ENCODE measurements at places on chromosomes 16 and 17.

DNA sequence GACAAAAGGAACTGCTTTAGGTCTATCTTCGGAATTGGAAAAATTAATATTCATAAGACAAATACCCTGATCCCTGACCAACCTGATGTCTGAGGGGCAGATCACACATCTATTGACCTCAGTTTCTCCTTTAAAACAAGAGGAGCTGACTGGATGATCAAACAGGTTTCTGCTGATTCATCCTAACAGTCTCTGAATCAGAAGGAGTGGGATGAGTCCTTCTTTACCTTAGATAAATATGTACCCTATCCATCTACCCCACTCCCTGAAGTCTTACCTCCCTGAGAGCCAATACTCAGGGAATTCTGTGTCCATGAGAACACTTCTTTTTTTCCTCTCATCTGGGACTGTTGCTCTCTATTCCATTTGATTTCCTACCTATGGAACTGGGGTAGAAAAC, 80.3 kb upstream of the CRHR1 start:
- DNase-seq: no peak

GRCh38 chr17:27612160-27612770, 18.7 kb upstream of the LGALS9 start:
- no peak for DNase-seq

GRCh38 chr16:26118575-26118974, 426.8 kb downstream of the HS3ST4 start:
- no peak for DNase-seq

GRCh38 chr17:45284176-45285140, 22.6 kb upstream of the SPATA32 start:
- no peak for DNase-seq

DNA sequence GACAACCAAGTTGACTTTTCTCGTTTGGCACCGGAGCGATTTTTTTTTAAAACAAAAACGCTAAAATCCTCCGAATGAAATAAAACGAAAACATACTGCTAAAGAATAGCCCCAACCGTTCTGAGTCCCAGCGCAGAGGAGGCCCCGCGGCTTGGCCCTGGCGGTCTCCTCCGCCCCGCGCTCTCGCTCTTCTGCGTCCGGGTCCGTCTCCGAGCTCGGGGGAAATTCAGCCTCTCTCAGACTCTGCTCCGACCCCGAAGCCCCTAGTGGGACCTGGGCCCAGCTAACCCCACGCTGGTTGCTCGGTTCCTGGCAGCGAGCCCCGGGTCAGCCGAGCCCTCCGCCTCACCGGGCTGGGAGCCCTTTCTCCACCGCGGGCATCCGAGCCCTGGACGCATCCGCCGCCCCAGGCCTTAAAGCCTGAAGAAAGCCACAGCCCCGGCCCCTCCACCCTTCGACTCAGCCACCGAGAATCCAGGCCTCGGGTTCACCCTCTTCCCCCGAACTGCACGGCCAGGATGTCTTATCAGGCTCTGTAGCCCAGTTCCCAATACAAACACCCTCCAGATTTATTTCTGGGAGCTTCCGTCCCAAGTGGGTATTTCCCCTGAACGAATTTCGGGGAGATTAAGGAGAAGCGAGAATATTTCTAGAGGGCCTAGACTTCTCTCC, 1.2 kb downstream of the TBX2 start:
- DNase-seq: no peak

DNA sequence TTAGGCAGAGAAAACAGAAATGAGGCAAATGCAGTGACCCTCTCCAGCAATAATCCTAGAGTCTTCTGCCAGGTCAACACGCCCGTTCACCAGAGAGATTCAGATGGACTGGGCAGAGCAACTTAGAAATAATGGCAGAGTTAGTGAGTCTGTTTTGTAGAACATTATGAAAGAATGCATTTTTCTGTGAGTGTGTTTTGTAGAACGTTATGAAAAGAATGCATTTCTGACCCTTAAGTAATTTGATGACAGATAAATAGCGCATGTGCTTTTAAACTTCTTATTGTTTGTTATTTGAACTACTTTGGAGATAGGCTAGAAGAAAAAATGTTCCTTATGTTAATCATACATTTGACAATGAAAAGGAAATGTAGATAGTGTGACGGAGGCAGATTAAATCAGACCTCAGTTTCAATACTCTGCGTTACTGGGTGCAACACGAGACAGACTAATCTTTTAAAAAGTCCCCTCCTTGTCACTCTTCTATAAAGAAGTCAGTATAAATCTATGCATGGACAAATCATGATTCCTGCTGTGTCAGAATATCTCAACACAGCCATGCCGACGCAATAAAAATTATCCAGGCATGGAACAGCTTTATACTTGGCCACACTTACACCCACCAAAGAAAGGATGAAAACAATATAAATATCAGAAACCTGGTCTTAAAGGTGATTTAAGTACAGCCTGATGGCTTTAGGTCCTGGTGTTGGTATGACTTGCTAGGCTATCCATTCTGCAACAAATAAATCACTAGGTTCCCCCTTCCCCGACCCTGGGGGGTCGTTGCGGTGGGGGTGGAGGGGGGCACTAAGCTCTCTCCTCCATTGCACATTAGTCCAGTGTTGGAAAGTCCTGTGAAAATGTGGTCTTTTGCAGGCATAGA, 47.8 kb downstream of the MARCHF10 start:
- DNase-seq: no peak

- DNase-seq: no peak
Observed at GRCh38 chr17:9991351-9991750, 86.3 kb upstream of the RCVRN start.

- DNase-seq: peak; percentile 36
Observed at GRCh38 chr17:81902023-81902652, at the start of gene NPB. Gene NPB, plus strand, starts transcription at chr17:81902238. Its CDS starts 40 bp downstream, at chr17:81902278.

DNA sequence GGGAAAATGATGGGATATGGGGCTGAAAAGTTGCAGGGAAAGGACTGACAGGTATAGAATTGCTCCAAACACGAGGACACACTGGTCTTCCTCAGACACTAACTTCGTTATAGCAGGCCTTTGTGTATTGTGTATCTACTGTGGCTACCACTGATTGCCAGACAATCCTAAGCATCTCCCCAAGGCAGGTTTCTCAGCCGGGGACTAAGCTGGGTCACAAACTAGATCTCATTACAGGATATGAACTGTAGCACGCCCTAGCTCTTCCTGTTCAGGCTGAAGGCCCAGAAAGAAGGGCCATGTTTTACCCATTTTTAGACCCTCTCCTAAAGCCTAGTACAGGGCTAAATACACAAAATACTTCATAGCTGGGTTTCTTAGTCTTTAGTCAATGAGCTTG, 5.1 kb upstream of the RANGRF start:
- no peak for DNase-seq

DNA sequence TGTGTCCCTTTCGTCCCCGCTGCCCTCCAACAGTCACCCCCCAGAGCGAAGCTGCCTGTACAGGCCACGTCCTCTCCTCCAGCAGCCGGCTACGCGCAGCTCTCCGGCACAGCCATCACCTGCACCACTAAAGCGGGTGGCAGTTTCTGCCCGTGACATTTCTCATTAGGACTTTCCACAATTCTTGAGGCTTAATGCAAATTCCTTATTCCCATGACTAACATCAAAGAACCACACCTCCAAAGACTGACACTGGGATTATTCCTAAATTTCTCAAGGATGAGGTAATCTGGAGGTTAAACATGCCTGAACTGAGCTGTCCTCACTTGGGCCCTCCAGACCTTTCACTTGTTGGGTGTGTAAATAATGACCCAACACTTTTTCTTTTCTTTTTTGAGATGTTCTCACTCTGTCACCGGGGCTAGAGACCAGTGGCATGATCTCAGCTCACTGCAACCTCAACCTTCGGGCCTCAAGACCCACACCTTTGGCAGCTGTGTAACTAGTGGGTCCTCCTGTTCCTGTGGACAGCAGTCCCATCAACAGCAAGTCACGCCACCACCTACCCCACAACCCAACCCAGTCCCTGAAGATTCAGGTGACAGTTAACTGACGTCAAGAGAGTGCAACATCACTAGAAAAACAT, 11.7 kb downstream of the ANKRD11 start:
- no peak for DNase-seq

- DNase-seq: no peak
Observed at GRCh38 chr17:48478224-48479013, 48.4 kb upstream of the SKAP1 start.

DNA sequence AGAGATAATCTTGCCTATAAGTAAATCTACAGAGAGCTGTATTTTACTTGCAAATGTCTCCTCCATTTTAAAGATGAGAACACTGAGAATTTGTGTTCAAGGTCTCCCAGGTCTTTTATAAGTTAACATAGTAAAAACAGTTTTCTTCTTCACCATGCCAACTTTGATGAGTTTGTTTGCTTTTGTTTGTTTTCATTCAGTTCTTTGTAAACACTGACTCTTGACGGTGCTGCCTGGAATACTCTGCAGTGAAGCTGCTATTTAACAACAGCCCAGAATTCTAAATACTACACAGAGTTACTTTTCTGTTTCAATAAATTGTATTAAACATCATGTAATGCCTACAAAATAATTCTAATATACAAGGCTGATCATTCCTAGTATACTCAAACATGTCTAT, 41.4 kb upstream of the PITPNM3 start:
- no peak for DNase-seq

DNA sequence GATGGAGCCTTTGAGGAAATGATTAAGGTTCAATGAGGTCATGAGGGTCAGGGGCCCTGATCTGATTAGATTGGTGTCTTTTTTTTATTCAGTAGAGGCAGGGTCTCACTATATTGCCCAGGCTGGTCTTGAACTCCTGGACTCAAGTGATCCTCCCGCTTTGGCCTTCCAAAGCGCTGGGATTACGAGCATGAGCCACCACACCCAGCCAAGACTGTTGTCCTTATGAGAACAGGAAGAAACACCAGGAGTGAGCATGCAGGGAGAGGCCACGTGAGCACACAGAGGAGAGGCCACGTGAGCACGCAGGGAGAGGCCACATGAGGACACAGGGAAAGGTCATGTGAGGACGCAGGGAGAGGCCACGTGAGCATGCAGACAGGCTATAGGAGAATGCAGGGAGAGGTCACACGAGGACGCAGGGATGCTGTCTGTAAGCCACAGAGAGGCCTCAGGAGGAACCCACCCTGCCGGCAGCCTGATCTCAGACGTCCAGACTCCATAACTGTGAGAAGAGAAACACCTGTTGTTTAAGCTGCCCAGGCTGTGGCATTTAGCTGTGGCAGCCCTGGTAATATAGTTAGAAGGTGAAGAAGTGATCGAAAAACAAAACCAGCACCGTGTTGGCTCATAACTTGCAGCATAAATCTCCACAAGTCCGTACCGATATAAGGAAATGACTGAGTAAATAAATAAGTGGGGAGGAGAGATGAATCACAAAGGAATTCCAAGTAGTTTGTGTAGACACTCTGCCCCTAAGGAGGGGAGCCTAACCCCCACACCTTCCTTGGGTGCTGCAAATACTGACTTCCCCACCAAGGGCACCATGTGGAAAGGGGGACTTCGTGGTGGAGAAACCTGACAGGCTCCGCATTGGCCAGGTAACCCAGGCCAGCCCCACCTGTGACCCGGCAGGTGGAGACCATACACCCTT, 14.6 kb upstream of the CSNK1D start:
- peak; percentile 79 for DNase-seq

DNA sequence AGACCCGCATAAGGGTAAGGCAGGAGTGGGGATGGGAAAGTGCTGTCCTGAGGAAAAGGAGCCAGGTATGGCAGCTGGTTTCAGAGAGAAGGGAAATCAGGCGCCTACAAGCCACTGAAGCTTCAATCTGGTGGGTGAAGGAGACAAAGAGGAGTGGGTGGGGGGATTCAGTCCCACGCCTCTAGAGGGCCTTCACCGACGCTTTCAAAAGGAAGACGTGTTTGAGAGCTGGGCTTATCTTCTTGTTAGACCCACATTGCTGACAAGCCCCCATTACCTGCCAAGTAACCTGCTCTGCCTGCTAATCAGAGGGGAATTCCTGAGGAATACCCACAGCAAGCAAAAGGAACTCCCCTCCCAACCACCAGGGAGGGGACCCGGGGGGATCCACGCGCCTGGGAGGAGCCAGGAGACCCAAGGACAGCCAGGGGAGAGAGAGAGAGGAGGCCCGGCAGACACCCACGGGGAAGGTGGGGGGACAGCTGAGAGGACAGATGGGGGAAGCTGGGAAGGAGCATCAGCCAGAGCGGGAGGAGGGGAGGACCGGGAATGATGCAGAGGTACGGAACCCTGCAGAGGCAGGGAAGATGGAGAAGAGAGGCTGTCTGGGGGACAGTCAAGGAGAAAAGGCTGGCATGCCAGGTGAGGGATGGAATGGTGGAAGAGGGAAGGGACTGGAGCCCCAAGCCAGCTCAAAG, 1.0 kb downstream of the MTMR4 start:
- no peak for DNase-seq

- DNase-seq: peak; percentile 83
Observed at GRCh38 chr16:67163164-67163998, 1.2 kb upstream of the HSF4 start.

DNA sequence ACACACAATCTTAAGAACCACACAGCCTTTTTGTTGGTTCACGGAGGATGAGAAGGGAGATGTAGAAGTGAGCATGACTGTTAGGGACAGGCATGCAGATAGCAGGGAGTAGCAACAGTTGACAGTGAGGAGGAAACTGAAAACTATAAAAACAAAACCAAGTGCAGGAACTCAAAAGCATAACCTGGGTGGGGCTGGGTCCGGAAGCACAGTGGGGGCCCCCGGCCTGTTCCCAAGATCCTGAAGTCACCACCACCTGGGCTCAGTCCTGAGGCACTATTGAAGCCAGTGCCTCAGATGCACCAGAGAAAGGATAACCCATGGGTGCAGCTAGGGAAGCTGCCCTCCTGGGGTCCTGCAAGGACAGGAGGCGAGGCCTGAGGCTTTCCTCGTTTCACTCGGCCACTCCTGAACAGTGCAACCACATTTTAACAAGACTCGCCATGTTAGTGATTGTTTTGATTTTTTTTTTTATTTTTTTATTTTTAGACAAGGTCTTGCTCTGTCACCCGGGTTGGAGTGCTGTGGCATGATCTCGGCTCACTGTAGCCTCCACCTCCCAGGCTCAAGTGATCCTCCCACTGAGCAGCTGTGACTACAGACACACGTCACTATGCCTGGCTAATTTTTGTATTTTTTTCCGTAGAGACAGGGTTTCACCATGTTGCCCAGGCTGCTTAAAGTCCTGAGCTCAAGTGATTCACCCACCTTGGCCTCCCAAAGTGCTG, 27.7 kb upstream of the CBX4 start:
- no peak for DNase-seq

GRCh38 chr17:13865650-13866049, 203.7 kb upstream of the COX10 start:
- no peak for DNase-seq

GRCh38 chr17:8821446-8822105, 22.4 kb upstream of the MFSD6L start:
- no peak for DNase-seq

GRCh38 chr16:73951481-73951880, 345.1 kb upstream of the PSMD7 start:
- DNase-seq: no peak

- DNase-seq: no peak
Observed at GRCh38 chr17:50824429-50824828, 11.0 kb upstream of the WFIKKN2 start.

DNA sequence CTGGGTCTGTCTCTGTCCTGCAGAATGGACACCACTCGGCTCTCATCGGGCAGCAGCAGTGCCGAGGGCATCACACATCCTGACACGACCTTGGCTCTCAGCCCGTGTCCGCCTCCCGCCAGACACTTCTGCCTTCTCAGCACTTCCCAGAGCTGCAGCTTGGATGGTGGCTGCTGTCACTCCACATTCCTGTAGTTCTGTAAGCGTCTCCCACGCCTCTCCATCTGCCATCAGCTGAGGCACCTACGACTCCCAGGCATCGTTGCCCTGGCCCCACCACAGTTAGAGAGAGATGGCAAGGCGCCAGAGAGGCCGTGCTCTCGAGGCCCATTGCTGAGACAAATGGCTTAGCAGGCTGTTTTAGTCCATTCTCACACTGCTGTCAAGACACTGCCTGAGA, 195.9 kb upstream of the CHMP6 start:
- DNase-seq: no peak

- DNase-seq: no peak
Observed at GRCh38 chr16:28904828-28905227, 20.2 kb downstream of the RABEP2 start.

All from NCI-H146 (cell line).